ENCODE measurements at places on chromosomes 7 and 10. TPM values are rescaled to one million over a fixed set of nuclear protein-coding genes. Genes with fewer than 3 reads are reported as not detected.

RSPH10B gene
- total RNA-seq, result not detected

CLDN12 gene
- 46.4 TPM for total RNA-seq

SLC18A3 gene
- not detected for total RNA-seq

PPP1R9A gene
- not detected for total RNA-seq

OR2A42 gene
- total RNA-seq, result not detected

MBL2 gene
- not detected for total RNA-seq

AMZ1 gene
- total RNA-seq, result 0.54 TPM

FGF8 gene
- total RNA-seq, result not detected

LEP gene
- total RNA-seq, result not detected

MACC1 gene
- under 0.01 TPM for total RNA-seq

TMEM270 gene
- total RNA-seq, result not detected

TMEM213 gene
- total RNA-seq, result not detected

ADRA2A gene
- not detected for total RNA-seq

FAM25G gene
- total RNA-seq, result not detected

TFPI2 gene
- 48.9 TPM for total RNA-seq

TMEM184A gene
- total RNA-seq, result 0.28 TPM

CARD11 gene
- total RNA-seq, result 0.18 TPM

OPN1SW gene
- not detected for total RNA-seq

IDI2 gene
- total RNA-seq, result not detected

C7orf57 gene
- not detected for total RNA-seq

HOXA11 gene
- not detected for total RNA-seq

GPER1 gene
- 2.0 TPM for total RNA-seq

CYP2E1 gene
- total RNA-seq, result 0.36 TPM

CCL24 gene
- not detected for total RNA-seq

CASTOR2 gene
- 6.1 TPM for total RNA-seq

DGKB gene
- total RNA-seq, result under 0.01 TPM
